ENCODE measurements at places on chromosomes 3 and 15.

DNA sequence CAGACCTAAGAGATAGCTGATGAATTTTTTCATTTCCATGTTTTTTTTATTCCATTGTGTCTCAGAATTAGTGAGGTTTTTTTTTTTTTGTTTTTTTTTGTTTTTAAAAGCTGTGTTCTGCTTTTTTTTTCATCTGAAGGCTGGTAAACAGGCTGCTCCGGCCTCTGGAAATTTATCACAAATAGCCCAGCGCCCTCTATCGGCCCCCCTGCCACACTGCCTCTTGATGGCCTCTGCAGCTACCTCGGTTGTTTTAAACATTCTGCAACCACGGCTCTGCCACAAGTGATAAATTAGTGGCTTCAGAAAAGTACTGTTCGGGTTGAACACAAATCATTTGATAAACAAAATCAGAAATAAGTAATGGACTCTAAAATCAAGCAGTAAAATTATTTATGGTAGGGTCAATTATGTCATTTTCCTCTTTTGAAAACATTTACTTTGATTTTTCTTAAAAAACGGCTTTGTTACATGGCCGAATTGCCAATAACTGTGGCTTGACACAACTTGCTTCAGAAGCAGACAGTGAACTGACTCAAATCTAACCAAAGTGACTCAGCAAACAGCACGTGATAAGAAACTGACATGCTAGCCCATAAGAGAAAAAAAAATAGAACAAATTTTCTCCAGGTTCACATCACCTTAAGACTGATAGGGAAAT is 87.8 kb downstream of the RSL24D1 start:
- peak; percentile 79 for DNase-seq

DNA sequence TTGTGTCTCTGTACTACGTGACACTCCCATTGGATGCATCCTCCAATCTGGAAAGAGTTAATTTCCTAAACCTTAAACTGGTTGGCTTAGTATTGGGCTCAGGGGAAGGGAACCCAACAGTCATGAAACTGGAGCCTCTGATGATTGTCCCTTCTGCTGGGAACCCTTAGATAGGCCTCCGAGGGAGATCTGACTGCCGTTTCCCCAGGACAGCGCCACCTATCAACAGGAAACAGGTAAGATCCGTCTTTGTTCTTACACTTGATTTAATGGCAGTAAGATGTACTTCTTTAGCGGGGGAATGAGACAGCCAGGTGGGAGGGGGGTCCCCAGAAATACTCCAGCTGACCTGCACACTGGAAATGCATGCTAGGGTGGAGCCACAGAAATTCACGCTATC is 1749.6 kb downstream of the SI start:
- DNase-seq, result no peak

- DNase-seq, result no peak
Measured at GRCh38 chr15:37361621-37362020, 261.3 kb upstream of the MEIS2 start.

DNA sequence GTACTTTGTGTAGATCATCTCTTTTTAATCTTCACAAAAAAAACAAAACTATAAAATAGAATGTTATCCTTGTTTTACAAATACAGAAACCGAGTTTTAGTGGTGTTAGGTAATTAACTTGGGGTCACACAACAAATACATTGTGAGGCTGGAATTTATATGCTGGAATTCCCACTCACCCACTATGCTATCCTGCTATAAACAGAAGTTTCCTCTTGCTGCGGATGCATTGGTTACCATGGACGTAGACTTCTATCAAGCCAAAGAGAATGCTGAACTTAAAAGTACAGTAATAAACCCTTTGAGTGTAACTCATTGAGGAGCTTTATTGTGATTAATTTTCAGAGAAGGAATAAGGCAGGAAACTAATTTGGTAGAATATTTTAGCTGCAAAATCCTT is 9.2 kb downstream of the SNAP23 start:
- DNase-seq, result no peak

DNA sequence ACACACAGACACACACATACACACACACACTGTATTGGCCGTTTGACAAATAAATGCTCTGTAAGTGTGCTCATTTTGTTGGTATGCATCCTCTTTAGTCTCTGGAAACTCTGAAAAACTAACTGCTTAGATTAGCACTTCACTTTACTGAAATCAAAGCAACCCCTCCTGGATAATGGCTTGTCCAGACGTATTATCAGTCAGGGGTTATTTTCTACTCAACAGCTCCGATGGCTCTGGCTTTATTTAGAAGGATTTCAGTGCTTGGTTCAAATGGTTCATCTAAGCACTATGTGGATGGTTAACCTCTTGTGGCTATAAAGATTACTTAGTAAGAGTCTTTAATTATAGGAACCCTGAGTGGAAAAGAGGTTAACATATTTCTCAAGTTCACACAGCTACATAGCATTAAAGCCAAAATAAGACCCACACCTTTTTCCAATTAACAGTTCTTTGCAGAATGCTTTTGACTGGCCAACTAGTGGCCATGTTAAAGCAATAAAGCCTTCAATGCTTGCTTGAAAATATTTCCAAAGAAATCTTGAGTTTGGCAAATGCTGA is 516.1 kb upstream of the NAALADL2 start:
- DNase-seq, result no peak

GRCh38 chr15:64355348-64355943 is 527 bp downstream of the CSNK1G1 start:
- no peak for DNase-seq

GRCh38 chr3:139288266-139288821 is 55.5 kb upstream of the MRPS22 start:
- no peak for DNase-seq

- DNase-seq, result no peak
Measured at GRCh38 chr15:83610901-83611685, 42.8 kb upstream of the ADAMTSL3 start.

DNA sequence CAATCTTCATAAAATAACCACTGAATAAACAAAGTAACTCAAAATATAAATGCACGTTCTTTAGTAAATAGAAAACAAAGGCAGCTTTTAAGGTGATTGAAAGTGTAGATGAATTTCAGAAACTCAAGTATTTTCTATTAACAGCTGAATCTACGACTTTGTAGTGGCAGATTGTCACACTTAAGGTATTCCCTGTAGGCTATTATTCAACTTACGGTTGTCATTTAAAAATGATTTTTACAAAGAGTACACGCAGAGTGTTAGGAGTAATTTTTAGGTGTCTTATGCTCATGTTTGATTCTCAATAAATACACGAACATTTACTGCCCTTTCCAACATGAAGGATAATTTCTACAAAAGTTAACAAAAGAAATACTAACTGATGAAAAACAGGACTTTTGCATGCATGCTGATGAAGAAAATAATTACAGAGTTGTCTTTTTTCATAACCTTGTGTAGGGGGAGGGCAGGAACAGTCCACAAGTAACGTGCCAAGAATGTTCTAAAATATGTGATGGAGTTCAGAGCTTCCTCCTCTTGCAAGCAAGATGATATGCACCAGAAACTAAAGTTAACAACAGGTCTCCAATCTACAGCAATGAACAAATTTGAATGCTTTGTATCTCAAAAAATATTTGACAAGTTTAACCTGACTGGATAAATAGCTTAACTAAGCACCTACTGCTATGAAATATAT is 16.7 kb downstream of the DCBLD2 start:
- no peak for DNase-seq
